ENCODE measurements at places on chromosomes 2 and 18.

GRCh38 chr2:239609162-239609561, 208.3 kb upstream of the HDAC4 start:
- no peak for DNase-seq

- DNase-seq = no peak
Measured at GRCh38 chr18:39515299-39515698, 1949.7 kb upstream of the CELF4 start.

DNA sequence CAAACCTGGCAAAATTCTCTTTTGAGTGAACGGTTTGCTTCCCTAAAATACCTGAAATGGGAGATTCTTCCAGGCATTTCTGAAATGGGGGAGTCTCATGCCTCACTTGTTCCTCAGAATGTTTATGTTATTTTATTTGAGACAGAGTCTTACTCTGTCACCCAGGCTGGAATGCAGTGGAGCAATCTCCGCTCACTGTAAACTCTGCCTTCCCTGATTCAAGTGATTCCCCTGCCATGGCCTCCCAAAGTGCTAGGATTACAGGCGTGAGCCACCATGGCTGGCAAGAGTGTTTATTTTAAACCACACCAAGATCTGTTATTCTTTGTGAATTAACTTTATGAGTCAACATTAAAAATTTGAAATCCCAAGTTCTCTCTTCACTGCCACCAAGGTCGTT, 6.4 kb upstream of the FHL2 start:
- DNase-seq = no peak

- DNase-seq = peak; percentile 83
Measured at GRCh38 chr2:32135409-32135808, 30.3 kb upstream of the SLC30A6 start.

DNA sequence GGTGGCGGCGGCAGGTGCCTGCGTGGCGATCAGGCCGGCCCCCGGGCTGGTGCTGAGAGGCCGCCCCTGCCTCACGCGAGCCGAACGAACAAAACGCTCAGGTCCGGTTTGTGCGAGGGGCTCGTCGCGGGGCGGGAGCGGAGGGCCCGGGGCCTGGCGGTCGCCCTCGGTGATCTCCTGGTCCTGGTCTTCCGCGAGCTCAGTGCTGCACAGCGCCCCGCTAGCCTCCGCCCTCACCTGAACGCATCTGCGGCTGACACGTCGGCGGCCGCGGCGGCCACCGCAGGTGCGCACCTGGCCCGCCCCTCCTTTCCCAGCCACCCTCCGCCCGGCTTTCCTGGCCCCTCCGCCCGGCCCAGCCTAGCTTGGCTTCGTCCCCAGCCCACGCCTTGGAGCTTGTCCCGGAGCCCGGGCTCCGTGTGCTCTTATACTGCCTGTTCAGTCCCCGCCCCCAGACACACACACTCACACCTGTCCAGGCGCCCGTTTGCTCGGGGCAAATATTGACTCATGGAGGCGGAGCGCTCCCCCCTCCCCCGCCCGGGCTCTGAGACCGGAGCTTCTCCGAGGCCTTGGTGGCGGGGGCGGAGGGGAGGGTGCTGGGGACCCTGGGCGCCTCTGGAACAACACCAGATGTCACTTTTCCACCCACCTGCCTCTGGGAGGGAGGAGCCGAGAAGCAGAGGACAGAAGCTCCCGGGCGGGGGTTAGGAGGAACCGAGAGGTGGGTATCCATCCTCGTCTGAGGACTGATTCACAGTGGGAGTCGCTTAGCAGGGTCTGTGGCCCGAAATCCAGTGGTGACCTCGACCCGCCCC, 8.6 kb upstream of the CRYBA2 start:
- no peak for DNase-seq

GRCh38 chr2:10980071-10980470, 68.3 kb downstream of the KCNF1 start:
- no peak for DNase-seq

- no peak for DNase-seq
Measured at GRCh38 chr2:38073211-38074057, 2.5 kb downstream of the CYP1B1 start.

GRCh38 chr2:46774499-46775228, 140.9 kb downstream of the MCFD2 start:
- no peak for DNase-seq

- no peak for DNase-seq
Measured at GRCh38 chr18:75207310-75208154, 1.4 kb downstream of the PTGR3 start.

DNA sequence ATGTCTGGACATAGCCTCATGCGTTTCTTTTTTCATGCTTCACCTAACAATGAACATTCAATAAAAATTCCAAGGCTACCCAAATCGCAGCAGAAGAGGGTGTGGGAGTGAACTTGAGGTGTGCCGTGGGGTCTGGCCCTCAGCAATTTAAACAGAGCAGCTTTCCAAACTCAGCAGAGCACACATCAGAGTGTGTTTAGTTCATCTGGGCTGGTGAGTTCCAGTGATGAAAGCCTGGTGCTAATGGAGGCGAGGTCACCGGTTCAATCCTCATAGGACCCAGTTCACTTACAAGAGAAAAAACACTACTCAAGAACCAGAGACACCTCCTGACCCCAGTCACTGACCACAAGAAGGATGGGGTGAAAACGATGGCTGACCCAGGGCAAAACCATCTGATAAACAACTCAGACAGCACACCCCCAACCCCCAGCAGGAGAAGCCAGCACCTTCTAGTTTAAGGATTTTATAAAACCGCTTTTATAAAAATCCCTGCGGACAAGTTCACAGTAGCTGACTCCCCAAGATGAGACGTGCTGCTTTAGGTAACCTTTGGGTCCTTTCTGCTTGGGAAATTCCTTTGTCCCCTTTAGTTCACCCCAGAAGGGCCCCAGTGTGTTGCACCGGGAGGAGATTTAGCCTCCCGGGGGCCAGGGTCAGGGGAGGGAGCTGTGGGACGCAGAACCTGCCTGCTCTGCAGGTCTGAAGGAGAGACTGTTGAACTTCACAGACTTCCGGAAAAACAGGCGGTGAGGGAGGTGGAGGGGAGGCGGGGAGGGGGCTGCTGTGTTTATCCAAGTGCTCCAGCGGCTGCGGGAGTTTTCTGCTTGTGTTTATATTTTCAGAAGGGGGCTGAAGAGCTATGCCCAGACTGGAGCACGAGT, 152.7 kb upstream of the SOX11 start:
- DNase-seq = no peak

DNA sequence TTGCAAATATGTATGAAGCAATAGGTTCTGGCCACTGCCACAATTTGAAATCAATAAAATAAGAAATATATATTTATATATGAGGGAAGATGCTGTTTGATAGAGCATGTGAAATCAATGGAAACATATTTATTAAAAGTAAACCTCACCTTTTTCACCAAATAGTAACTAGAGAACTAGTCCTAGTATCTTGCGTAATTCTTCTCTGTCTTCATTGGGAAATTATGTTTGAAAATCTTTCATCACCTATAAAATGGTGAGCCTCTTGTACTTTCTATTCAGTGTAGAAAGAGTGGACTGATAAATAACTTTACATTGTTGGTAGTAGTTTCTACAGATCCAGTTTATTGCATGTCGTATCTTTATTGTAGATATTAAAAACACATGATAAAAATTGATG, 103.0 kb downstream of the CD226 start:
- DNase-seq = no peak

DNA sequence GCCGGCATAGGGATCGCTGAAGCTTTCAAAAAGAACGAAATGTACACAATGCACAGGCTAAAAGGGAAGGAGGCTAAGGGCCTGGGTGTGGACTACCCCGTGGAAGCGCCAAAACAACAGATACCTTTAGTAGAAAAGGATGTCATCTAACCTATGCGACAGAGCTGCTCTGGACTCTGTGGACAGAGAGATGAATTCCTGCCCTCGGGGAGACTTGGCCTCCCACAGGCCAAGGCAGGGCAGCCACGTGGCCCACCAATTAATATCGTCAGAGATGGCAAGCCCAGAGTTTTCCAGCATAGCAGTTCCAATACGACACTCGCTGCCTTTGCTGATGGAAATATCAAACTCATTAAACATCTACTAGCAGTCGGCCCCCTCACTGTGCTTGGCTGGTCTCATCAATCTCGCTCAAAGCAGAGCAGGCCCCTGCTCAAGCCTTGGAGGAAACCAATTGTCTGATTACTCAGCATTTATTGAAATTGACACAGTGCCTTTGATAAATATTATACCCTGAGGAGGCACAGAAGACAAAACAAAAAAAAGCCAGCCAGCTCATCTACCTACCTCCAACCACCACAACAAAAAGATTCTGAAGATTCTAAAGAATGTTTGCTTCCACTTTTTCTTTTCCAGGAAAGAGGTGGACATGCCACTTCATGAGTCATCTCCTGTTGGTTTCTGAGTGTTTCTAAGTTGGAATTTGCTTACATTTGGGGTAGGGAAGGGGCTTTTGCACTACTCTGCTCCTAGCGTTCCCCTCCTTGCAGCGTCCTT, 79.0 kb upstream of the ACAA2 start:
- DNase-seq = no peak

DNA sequence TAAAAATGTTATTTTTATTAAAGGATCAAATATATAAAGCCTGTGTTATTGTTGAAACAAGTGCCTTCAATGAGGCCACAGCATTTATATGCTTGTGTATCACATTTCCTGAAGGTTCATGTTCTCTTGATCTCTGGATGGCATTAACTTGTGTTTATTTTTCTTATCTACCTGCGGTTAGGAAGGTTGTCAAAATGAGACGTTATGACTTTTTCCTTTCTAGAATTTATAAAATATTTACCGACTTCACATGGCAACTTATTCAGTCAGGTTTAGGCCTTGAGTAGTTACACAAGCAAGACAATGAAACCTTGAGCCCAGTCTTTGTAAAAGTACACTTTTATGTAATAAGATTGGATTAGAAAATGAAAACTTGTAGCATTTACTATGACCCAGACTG, 196.4 kb upstream of the ACVR2A start:
- DNase-seq = no peak

Measured in HS-5 (cell line).